Stimulated activated CD4-positive, alpha-beta T cell treated with anti-CD3 and anti-CD28 coated beads, Interleukin-15, amount 100 ng/mL, for 1 hour (primary cell): ENCODE measurements at places on chromosomes 1 and 21.

DNA sequence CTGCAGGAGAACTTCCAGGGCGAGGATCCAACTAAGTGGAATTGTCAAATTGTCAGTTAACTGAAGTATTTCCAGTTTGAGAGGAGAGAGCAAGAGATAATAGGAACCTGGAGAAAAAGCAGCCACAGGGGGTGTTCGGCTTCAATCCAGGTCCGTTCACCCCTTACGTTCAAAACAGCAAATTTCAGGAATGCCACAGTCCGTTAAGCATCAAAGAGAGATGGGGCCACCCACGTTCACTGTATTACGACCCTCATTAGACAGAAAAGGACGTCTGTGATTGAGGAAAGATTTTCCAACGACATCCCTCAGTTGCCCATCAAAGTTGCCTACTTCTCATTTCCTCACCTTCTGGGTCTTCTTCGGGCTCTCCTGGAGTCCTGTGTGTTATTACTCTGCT lies 422.5 kb upstream of the VAMP3 start:
- DNase-seq = no peak

DNA sequence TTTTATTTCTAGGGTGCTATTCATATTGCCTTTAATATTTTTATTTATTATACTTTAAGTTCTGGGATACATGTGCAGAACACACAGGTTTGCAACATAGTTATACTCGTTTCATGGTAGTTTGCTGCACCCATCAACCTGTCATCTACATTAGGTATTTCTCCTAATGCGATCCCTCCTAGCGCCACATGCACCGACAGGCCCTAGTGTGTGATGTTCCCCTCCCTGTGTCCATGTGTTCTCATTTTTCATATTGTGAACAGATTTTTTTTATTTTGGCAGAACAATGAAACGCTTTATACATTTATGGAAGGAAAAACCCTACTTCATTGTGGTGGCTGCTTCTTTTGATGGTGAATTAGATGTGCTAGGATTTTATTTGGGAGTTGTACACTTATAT lies 14.4 kb upstream of the USH2A start:
- no peak for DNase-seq

GRCh38 chr1:47592296-47593012 lies 154.6 kb downstream of the FOXD2 start:
- DNase-seq = no peak

DNA sequence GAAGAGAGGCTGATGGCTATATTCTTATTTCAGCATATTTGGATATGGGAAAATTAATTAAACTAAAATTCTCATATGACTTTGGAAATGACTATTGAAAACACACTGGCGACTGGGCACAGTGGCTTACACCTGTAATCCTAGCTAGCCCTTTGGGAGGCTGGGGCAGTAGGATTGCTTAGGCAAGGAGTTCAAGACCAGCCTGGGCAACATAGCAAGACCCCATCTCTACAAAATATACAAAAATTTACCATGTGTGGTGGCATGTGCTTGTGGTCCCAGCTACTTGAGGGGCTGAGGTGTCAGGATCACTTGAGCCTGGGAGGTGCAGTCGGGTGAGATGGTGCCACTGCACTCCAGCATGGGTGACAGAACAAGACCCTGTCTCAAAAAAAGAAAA lies 26.2 kb downstream of the HS2ST1 start:
- DNase-seq = no peak

DNA sequence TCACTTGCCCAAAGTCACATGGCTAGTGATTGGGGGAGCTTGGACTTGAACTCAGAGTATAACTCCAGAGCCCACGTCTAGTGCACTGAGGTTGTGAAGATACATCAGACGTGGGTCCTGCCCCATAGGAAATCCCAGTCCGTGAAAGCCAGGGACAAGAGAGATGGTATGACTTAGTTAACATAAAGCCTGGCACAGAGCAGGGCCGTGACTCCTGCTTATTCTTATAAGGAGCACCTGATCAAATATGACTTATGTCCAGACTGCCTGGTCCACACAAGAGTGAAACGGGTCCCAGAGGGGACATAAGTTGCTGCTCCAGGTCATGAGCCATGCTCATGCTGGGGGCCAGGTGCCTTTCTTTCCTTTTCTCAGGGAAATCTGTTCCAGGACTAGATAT lies 166.3 kb upstream of the USP24 start:
- DNase-seq = no peak

- DNase-seq = no peak
Observed at GRCh38 chr1:98769162-98769561, 107.6 kb downstream of the SNX7 start.

GRCh38 chr1:70504176-70504820 lies 93.2 kb downstream of the CTH start:
- no peak for DNase-seq

GRCh38 chr1:7372477-7373120 lies 398.5 kb upstream of the VAMP3 start:
- no peak for DNase-seq

DNA sequence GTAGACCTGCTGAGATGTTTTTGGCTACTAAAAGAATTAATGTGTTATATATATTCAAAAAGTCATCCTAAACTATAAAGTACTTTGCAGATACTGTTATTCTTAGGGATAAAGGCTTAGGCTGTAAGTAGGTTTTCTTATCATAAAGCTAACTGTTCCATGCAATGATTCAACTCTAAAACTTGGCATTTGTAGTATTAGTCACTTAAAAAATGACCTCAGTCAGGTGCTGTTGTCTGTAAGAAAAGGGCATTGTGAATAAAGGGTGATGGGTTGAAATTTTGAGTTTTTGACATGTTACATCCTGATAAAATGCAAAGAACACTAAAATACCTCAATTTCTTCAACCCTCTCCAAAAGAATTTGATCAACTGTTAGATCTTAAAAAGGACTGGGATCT lies 32.9 kb downstream of the ADCY10 start:
- DNase-seq = no peak

GRCh38 chr1:21639594-21640041 lies 29.5 kb downstream of the RAP1GAP start:
- no peak for DNase-seq

GRCh38 chr1:183630748-183631147 lies 4.8 kb downstream of the ARPC5 start:
- no peak for DNase-seq

DNA sequence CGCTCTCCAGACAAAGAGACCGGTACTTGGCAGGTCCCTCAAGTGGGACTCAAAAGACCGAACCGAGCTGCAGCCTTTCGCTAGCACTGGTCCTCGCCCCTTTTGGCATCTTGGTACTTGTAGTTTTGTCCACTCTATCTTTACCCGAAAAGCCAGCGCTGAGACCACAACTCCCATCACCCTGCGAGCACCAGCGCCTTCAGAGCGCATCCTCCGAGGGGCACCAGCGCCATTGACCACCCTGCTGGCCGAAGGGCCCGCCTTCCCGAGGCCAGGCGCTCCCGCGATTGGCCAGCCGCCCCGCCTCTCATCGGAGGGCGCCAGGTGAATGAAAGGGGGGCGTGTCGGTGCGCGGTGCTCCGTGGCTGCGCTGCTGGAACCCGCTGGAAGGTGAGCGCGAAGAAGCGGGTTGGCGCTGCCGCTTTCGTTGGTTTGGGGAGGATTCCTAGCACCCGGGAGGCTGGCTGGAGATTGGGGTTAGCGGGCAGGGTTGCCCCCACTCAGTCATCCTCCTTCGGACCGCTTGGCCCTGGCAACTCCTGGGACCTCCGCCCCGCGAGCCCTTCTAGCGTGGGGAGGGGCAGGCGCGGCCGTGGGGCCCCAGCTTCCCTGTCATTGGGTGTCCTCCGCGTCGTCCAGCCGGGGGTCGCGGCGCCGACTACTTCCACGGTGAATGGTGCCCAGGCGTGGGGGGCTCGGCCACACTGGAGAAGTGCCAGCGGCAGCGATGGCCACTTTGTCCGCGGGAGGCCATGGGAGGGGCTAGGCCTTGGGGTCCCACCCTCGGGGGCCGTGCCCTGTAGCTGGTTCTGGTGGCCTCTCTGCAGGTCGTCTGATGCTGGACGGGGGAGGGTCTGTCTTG lies at the start of gene ZBTB8B:
ZBTB8B (plus strand) TSS at position 357 of the 862 bp plus-strand sequence. CDS start 5,553 bp downstream, outside the sequence.
- no peak for DNase-seq

GRCh38 chr1:150579945-150580642 lies 684 bp upstream of the MCL1 start:
- no peak for DNase-seq

DNA sequence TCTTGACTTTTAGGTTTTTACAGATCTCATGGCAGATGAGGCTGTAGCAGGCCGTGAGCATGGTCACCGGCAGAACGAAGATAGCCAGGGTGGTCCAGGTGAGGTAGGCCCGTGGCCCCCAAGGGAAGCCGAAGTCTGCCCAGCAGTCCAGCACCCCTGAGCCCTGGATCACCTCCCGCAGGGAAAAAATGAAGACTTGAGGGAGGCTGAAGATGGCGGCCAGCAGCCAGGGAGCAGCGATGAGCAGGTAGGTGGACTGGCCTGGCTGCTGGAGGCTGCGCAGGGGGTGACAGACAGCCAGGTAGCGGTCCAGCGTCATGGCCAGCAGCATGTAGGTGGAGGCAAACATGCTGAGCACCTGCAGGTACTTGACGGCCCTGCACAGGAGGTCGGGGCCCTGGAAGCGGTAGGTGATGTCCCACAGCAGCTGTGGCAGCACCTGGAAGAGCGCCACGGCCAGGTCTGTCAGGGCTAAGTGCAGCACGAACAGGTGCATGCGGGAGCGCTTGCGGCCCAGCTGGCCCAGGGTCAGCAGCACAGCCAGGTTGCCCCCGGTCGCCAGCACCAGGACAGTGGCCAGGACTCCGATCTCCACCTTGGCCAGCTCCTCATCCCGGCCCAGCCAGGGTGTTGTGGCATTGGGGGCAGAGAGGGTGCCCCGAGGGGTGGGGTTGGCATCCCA lies 856 bp downstream of the AVPR1B start:
- DNase-seq = no peak

GRCh38 chr1:158579733-158580132 lies at the start of gene OR10X1:
TSS of gene OR10X1 (minus strand) at chr1:158579899. CDS start at chr1:158579899, 0 bp downstream.
- no peak for DNase-seq
